ENCODE measurements at places on chromosomes 12 and 14. TPM values are rescaled to one million over a fixed set of nuclear protein-coding genes. Genes with fewer than 3 reads are reported as not detected.

SERPINA4 gene
- total RNA-seq = not detected

RNASE7 gene
- not detected for total RNA-seq

EID3 gene
- 6.4 TPM for total RNA-seq

ATP23 gene
- total RNA-seq = 13.8 TPM

TMEM63C gene
- total RNA-seq = 1.2 TPM

SYNDIG1L gene
- total RNA-seq = not detected

PLXNC1 gene
- 4.7 TPM for total RNA-seq

SERPINA10 gene
- not detected for total RNA-seq

FZD10 gene
- total RNA-seq = not detected

- no peaks in the 10 kb centered on the region for H3K4me1 ChIP-seq
- H3K27me3 ChIP-seq = peaks cover 19% of the 10 kb centered on the region
- H3K27ac ChIP-seq = no peak overlapping the region
- no peak overlapping the region for H3K4me3 ChIP-seq
Measured at GRCh38 chr14:56539862-56540261, 39.7 kb upstream of the TMEM260 start.

DNA sequence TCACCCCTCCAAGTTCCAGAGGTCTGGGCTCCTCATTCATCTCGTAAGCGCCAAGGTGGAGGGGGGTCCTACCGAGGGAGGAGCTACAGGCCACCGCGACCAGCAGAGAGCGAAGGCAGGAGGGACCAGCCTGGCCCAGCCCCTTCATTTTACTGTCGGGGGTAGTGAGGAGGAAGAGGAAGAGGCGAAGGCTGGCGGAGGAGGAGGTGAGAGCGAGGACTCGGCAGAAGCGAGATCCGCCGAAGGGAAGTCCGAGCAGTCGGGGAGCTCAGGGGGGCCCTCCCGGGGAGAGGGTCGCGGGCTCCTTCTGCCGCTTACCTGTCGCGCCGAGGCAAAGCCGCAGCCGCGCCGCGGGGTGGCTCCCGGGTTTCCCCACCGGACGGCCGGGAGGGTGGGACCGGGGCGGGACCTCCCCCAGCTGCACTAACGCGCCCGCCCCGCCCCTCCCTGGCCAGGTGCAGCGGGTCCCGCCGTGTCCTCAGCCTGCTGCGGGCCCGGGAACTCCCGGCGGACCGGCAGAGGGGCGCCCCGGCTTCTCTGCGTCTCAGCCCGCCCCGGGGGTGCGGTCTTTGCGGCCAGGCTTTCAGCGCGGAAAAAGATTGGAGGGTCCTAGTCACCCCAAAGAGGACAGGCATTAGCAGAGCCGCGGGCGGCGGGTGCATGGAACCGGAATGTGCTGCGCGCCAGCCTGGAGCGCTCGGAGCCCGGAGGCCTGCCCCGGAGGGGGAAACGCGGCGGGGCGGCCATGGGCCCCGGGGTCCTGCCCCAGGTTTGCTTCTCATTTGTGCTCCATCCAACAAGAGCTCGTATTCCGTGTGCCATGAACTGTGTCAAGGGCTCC lies at the start of gene GALNT6:
GALNT6 (minus strand) TSS at position 124 of the 841 bp plus-strand sequence. CDS start 11,625 bp downstream, outside the sequence.
- H3K36me3 ChIP-seq = peaks cover 11% of the 10 kb centered on the region
- H3K4me3 ChIP-seq = peak within 1 kb of the TSS; percentile 89
- peak; percentile 78 for DNase-seq
- no peaks in the 10 kb centered on the region for H3K27me3 ChIP-seq
- H3K4me1 ChIP-seq = peaks cover 77% of the 10 kb centered on the region

DNA sequence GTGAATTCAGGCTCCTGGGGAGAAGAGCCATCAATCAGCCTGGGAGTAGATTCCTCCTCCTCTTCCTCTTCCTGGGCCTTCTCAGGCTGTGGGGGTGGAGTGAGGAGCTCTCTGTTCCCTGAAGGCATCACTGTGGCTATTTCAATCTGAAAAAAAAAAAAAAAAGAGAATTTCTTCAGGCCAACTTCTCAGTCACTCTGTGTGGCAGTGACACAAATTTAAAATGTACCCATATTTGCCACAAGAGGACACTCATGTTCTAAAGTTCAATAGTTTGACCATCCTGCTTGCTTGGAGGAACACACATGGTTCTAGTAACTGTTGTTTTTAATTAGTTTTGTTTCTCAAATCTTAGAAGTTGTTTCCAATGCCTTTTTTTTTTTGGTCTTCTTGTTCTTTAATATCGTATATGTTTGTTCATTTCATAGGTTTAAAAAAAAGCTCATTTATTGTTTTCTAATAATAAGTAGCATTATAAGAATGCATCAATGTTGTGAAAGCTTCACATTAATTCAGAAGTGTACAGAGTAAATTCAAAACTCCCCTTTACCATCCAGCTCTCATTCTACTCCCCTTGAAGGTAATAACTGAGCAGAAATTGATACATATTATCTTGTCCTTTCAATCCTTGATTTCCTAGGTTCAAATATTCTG lies 23.3 kb upstream of the CCER1 start:
- H3K27ac ChIP-seq = no peak overlapping the region
- peaks cover 5% of the 10 kb centered on the region for H3K27me3 ChIP-seq
- no peak for DNase-seq
- no peaks in the 10 kb centered on the region for H3K4me1 ChIP-seq
- H3K4me3 ChIP-seq = no peak overlapping the region
- H3K36me3 ChIP-seq = no peaks in the 10 kb centered on the region

DNA sequence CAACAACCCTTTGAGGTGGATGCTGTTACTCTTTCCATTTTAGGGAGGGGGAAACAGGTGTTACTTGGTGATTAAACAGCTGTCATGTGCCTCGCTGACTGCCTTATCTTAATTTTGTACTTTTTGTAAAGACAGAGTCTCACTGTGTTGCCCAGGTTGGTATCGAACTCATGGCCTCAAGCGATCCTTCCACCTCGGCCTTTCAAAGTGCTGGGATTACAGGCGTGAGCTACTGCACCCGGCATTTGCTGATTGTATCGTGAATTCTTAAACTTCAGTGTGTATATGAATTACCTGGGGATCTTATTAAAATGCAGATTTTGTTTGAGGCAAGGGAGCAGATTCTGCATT lies 659 bp downstream of the PSMD9 start:
- peaks cover 43% of the 10 kb centered on the region for H3K4me1 ChIP-seq
- H3K27me3 ChIP-seq = no peaks in the 10 kb centered on the region
- H3K36me3 ChIP-seq = peaks cover 13% of the 10 kb centered on the region

- no peaks in the 10 kb centered on the region for H3K27me3 ChIP-seq
Measured at GRCh38 chr12:63325757-63326156, 174.8 kb upstream of the AVPR1A start.

- peaks cover 6% of the 10 kb centered on the region for H3K27me3 ChIP-seq
- no peaks in the 10 kb centered on the region for H3K4me1 ChIP-seq
- H3K4me3 ChIP-seq = no peak overlapping the region
Measured at GRCh38 chr12:112891093-112892024, 15.4 kb upstream of the OAS1 start.

DNA sequence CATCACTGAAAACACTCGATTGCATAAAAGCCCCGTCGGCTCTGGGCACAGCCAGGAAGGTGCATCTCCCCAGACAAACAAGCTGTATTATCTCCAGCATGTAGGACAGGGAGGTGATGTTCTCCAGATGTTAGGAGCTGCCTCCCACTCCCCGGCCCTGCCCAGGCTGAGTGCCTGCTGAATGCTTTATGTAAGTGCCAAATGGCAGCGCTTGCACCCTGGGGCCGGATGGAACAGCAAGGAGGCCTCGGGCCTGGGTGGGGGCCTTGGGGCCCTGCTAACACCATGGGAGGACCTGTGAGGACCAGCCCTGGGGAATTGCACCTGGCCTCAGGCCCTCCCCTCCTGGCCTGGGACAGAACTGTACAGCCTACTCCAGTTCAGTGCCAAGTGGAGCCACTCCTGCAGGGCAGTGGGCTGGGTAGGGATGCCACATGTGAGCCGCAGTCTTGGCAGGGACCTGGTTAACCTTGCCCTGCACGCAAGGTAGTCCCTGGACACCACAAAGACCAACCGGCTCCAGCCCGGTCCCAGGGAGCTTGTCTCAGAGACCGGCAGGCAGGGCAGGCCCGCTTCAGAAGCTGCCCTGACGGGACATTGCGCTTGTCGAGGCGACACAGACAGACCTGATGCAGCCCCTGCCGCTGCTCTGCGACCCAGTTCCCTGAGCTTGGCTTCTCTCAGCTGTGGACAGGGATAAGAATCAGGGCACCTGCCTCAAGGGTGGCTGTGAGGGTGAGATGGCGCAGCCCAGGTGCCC lies 35.3 kb upstream of the PPP1R13B start:
- H3K36me3 ChIP-seq = no peaks in the 10 kb centered on the region
- H3K4me3 ChIP-seq = no peak overlapping the region
- DNase-seq = no peak
- H3K27me3 ChIP-seq = no peaks in the 10 kb centered on the region

- H3K4me3 ChIP-seq = no peak overlapping the region
- no peak overlapping the region for H3K27ac ChIP-seq
Measured at GRCh38 chr14:58829594-58829993, 191.8 kb downstream of the DACT1 start.

DNA sequence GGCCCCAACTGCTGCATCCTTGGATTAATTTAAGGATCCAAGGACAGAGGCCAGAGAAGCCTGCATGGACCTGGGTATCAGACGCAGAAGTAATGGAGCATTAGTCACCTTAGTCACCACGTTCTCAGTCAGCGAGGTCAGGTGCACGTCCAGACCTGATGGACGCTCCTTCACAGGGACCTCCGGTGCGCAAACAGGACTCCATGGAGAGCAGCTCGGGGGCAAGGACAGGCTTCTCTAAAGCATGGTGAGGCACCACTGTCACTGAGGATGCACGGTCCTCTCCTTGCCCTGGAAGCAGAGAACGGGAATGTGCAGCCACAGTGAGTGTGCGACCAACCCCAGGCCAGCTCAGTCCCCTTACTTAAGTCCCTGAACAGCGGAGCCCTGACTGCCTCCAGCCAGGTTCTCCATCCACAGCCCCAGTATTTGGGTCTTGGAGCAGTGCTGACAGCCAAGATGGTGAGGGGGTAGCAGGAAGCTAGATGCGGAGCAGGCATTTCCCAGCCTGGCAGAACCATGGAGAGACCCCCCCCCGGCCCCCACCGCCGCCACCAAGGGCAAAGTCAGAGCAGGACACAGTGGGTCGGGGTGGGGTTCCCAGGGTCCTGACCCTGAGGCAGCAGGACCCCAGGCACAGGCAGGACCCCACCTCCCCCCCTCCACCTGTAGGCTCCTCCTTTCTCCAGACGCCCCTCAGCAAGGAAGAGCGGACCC lies 253.4 kb upstream of the SFSWAP start:
- H3K36me3 ChIP-seq = no peaks in the 10 kb centered on the region
- no peak overlapping the region for H3K27ac ChIP-seq
- H3K4me1 ChIP-seq = no peaks in the 10 kb centered on the region
- H3K27me3 ChIP-seq = peaks cover 7% of the 10 kb centered on the region

DNA sequence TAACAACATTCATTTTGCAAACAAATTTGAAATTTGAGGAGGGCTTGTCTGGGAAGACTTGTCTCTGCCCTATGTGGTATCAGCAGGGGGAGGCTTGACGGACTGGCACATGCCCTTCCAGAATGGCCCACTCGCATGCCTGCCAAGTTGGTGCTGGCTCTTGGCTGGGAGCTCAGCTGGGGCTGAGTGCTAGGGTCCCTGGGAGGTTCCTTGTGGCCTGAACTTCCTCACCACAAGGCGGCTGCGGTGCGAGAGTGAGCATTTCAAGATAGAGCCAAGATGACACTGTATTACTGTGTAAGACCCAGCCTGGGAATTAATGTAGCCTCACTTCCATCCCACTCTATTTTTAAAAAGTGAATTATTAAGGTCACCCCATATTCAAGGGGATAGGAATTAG lies 271.6 kb upstream of the PLEKHG7 start:
- peak; percentile 37 for DNase-seq
- H3K4me3 ChIP-seq = no peak overlapping the region
- peak overlapping the region; percentile 21 for H3K27ac ChIP-seq
- H3K27me3 ChIP-seq = no peaks in the 10 kb centered on the region
- H3K36me3 ChIP-seq = peaks cover 10% of the 10 kb centered on the region

DNA sequence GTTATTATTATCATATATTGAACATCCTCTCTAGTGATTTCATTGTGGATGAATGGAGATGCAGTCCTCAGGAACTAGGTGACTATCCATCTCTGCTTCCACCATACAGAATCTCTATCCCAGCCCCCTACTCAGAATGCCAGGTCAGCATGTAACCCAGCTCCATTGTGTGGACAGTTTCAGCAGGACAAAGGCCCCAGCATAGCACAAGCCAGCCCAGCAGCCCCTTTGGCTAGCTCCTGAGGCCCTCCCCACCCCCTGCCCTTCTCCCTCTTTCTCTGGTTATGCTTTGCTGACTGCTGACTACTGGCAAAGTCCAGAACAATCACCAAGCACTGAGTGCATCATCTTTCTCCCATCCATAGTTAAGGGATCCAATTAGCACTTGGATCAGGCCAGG lies 5.8 kb upstream of the SPRYD4 start:
- no peak for DNase-seq
- H3K36me3 ChIP-seq = no peaks in the 10 kb centered on the region
- no peak overlapping the region for H3K4me3 ChIP-seq
- no peaks in the 10 kb centered on the region for H3K27me3 ChIP-seq

GRCh38 chr12:11839091-11839641 lies 189.7 kb downstream of the ETV6 start:
- H3K4me3 ChIP-seq = no peak overlapping the region
- H3K27me3 ChIP-seq = no peaks in the 10 kb centered on the region
- peaks cover 52% of the 10 kb centered on the region for H3K36me3 ChIP-seq
- no peak for DNase-seq
- H3K4me1 ChIP-seq = peaks cover 41% of the 10 kb centered on the region

GRCh38 chr14:100484531-100485267 lies 102.5 kb downstream of the BEGAIN start:
- peaks cover 17% of the 10 kb centered on the region for H3K36me3 ChIP-seq
- H3K4me1 ChIP-seq = peaks cover 15% of the 10 kb centered on the region
- no peak overlapping the region for H3K4me3 ChIP-seq
- no peak for DNase-seq
- no peaks in the 10 kb centered on the region for H3K27me3 ChIP-seq

DNA sequence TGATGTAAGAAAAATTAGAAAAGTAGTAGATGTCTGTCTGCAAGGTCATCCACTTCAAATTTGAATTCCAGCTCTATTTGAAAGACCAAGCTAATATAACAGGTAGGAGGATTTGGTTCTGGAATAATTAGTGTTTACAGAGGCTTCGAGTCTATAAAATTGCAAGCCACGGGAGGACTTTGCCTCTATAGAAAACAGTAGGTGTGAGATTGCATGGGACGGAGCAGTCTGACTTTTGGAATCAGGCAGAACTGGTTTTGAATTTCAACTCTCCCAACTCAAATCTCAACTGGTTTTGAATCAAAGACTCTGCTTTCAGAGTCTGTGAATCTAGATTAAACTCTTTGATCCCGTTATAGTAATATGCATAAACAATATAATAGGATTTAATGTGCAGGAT lies 82.4 kb downstream of the PIK3C2G start:
- no peak for DNase-seq
- H3K27me3 ChIP-seq = no peaks in the 10 kb centered on the region
- H3K36me3 ChIP-seq = no peaks in the 10 kb centered on the region
- H3K4me1 ChIP-seq = no peaks in the 10 kb centered on the region

GRCh38 chr14:32509632-32510187 lies 180.6 kb downstream of the AKAP6 start:
- no peaks in the 10 kb centered on the region for H3K36me3 ChIP-seq
- H3K27ac ChIP-seq = no peak overlapping the region
- DNase-seq = no peak
- no peaks in the 10 kb centered on the region for H3K4me1 ChIP-seq

Data from activated naive CD8-positive, alpha-beta T cell treated with anti-CD3 and anti-CD28 coated beads for 36 hours (primary cell).